ENCODE measurements at places on chromosomes 4 and X.

DNA sequence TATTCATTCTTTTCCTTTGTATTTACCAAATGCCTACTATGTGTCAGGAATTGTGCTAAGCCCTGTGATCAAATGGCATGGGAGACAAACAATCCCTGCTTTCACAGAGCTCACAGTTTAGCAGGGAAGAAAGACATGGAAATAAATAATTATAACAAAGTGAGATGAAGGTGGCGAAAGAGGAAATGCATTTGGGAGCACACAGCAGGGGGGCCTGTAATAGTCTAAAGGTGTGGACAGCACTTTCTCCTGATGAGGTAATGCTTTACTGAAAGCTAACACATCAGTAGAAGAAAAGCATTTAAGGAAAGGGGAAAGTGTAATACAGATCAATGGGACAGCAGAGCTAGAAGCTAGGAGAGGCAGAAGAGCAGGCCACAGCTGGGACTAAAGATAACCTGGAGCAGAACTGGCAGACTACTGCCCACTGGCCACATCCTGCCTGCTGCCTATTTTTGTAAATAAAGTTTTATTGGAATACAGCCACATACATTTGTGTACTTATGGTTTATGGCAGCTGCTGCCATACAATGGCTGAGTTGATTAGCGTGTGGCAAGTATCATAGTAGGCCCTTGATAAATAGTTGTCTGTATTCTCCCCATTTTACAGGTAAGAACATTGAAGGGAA lies 67.1 kb upstream of the TAPT1 start:
- no peak for DNase-seq

- DNase-seq: no peak
These were observed at the start of gene STATH for GRCh38 chr4:69995526-69996016. TSS of gene STATH (plus strand) at chr4:69995966. CDS start at chr4:69998438, 2,472 bp downstream.

- no peak for DNase-seq
These were observed 493 bp downstream of the TCEAL5 start for GRCh38 chrX:103275947-103276567.

GRCh38 chr4:151430740-151431457 lies 21.9 kb downstream of the FHIP1A start:
- DNase-seq: no peak

DNA sequence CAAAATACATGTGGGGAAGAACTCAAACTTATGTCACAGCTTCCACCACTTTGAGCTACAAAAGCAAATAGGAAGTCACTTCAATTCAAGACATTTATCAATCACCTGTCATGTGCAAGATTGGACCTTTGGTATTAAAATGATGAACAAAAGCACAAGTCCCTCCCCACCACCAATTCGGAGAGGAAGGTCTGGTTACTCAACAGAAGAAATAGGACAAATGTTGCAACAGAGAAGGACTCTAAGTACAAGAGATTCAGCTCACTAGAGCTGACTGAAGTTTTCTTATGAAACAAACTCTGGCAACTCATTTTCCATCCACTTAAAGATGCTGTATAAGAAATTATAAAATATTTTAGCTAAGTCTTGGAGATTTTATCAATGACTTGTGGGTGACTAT lies 16.0 kb upstream of the MMRN1 start:
- DNase-seq: no peak

- no peak for DNase-seq
These were observed 104.5 kb upstream of the MAOA start for GRCh38 chrX:43551590-43551989.

- no peak for DNase-seq
These were observed 75.6 kb downstream of the CLDN22 start for GRCh38 chr4:183244506-183244905.

DNA sequence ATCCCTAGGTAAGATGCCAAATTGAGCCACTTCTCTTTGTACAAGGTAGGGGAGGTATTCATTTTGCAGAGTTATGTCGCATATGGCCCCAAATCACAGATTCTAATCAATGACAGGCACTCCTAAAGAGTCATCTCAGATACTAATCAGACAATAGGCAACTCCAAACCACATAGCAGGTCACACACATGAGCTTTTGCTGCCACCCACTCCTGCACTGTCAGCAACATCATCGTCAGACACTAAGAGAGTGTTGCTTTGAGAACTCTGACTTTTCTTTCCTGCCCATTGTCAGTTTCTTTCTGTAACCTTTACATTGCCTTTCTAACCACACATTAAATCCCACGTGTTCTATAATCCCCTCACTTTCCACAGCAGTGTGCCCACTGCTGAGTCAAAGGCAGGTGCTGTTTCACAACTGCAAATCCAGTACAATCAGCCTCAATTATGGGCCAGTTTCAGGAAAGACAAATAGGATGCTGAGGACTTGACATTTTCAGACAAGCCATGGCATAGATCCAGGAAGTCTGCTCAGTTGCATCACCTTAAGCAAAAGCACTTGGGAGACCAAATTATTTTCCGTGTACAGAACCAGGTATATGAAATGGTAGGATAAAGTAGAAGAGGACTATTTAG lies 23.5 kb downstream of the TMEM31 start:
- no peak for DNase-seq

DNA sequence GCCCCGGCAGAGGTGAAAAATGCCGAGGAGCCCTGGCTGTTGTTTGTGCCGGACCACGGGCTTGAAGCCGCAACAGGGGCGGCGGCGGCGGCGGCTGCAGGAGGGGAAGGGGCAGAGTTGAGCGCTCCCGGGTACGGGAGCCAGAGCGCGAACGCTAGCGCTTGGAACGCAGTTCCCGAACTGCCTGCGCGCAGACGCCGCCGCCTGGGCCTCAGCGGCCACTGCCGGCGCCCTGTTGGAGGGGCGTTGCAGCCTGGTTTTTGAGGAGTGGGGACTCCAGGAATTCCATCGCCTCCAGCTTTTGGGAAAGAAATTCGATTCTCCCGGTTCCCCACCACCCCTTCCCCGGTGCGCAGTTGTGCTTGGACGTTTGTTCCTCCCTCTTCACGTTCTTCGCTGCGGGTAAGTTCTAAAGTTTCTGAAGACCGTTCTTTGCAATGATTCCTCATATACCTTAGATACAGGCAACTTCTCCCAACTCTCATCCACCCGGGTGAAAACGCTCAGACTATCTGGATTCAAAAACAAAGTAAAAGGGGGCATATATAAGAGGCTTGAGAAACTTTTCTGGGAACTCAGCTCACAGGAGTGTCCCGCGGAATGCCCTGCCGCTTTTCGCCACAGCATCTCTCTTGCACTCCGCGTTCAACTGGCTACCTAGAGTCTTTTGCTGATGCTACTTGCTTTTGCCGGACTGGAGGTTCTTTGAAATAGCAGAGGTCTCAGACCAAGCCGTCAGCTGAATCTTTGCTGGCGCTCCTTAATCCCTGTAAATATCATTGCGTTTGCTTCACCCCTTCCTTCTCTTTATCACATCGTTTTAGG lies 1.0 kb downstream of the FAT4 start:
- no peak for DNase-seq

DNA sequence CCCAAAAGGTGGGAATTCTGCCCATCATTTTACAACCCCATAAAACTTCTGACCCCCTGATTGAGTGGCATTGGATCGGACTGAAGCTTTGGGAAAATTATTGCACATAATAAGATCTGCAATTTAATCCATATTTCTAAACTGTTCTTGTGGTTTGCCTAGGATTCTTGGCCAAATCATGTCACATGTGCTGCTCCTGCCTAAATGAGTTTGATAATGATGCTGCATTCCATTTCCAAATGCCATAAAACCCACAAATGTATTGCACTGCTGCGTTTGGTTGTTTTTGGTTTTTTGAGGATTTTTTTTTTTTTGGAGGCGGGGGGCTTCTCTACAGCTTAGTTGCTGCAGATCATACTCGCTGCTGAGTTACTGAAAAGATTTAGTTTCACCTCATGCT lies 153.6 kb downstream of the QDPR start:
- DNase-seq: no peak

GRCh38 chr4:155434366-155434765 lies 57.6 kb upstream of the MAP9 start:
- DNase-seq: no peak

DNA sequence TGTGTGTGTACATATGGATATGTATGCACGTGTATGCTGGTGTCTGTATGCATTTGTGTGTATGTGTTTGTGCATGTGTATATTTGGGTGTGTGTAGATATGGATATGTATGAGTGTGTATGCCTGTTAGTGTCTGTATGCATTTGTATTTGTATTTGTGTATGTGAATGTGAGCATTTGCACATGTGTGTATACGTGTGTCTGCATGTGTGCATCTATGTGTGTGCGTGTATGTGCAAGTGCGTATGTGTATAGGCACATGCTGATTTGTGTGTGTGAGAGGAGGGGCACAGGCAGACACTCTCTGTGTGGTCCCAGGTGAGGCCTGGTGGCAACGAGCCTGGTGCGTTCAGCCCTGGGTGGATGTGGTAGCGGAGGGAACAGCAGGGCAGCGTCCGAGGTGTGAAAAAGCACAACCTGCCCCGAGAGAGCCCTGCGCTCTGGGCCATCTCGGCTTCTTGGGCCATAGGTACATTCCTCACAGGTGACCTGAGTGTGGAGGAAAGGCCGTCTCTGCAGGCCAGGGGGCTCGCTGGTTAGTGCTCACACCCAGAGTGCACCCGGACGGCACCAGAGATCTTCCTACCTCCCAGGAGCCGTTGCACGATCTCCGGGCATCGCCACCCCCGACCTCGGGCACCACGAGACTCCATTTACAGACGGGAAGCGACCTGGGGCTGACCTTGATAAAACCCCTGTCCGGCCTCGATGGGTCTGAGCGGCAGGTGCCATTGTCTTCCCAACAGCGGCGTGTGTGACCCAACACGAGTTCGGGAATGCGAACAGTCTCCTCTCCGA lies 45.0 kb downstream of the ASMT start:
- no peak for DNase-seq

- no peak for DNase-seq
These were observed 70.1 kb downstream of the MID1IP1 start for GRCh38 chrX:38871129-38872029.

GRCh38 chr4:14726877-14727361 lies 275.4 kb upstream of the CPEB2 start:
- no peak for DNase-seq

GRCh38 chr4:140047786-140048185 lies 106.2 kb downstream of the MAML3 start:
- no peak for DNase-seq

GRCh38 chr4:186958726-186959350 lies 235.2 kb upstream of the FAT1 start:
- no peak for DNase-seq

- DNase-seq: no peak
These were observed 154.4 kb upstream of the UGT8 start for GRCh38 chr4:114444211-114444610.

GRCh38 chr4:156100651-156101050 lies 147.0 kb upstream of the CTSO start:
- DNase-seq: no peak

GRCh38 chr4:82745173-82745842 lies 53.3 kb downstream of the SCD5 start:
- no peak for DNase-seq

DNA sequence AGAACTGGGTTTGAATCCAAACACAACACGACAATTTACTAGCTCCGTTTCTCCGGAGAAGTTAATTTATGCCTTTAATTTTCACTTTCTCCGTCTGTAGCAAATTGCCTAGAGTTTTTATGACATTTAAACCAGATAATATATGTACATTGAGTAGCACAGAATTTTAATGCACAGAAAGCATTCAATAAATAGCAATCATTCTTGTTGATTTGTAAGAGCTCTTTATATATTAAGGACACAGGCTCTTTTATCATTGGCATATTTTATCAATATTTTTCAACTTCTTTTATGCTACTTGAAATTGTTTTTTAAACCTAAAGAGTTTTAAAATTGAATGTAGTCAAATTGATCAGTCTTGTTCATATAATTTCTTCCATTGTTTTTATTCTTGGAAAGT lies 99.6 kb upstream of the PPP2R3B start:
- DNase-seq: no peak

DNA sequence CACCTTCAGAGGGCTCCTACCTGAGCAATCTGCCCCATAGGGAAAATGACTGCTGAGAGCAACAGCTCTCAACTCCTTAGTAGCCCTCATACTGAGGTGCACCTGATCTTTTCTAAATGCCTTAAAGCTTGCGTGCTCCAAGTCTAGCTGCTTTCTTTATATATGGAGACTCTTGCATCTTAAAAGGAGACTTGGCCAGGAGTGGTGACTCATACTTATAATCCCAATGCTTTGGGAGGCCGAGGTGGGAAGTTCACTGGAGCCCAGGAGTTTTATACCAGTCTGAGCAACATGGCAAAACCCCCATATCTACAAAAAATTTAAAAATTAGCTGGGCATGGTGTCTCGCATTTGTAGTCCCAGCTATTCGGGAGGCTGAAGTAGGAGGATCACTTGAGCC lies 78.1 kb upstream of the TRIM2 start:
- DNase-seq: no peak
